ENCODE measurements at places on chromosomes 13 and 19.

DNA sequence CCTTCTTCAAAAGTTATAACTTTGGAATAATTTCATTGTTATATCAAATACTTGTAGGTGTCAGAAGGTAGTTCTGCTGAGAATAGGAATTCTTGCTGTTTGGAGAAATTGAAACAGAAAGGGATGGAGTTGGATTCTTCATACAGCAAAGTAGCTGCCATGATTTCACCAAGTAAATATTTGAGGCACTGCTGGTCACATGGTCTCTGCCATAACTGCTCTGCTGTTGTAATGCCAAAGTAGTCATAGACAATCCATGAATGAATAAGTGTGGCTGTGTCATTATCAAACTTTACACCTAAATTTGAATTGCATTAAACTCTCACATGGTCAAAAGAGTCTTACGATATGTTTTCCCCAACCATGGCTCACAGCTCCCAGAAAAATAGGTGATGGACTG is 308.6 kb downstream of the GPC6 start:
- no peak for DNase-seq

DNA sequence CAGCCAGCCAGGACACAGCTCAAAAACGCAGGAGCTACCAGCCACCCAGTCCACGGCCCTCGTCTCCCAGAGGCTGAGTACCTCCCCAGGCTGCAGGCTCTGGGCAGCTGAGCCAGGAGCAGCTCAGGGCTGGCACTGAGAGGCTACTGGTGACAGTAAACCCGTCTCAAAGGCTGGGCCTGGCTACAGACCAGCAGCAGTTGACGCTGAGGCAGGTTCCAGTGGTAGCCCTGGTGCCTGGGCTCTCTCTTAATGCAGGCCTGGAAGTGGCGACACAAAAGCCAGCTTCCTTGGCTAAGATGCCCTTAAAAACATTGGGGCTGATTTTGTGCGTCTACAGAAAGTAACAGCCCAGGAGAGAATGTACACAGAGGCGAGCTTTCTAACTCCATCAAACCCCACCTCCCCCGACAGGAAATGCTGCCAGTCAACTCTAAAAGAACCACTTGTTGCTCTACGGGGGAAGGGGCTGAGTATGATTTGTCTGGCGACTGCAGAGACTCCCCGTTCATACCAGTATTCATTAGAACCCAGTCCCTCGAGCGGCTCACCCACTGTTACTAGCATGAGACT is 126.3 kb downstream of the STK24 start:
- DNase-seq = no peak

DNA sequence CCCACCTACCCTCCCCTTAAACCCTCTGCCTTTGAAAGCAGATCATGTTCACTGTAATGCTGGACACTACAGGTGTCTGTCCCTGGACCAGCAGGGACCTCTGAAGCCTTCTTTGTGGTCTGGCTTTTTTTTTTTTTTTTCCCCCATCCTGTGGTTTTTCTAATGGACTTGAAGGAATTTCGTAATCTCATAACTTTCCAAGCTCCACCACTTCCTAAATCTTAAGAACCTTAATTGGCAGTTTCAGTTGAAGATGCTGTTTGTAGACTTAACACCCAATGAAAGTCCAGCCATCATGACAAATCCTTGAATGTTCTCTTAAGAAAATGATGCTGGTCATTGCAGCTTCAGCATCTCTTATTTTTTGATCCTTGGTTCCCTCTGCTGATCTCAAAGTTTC is 45.0 kb upstream of the LRCH1 start:
- DNase-seq = no peak

- no peak for DNase-seq
Observed at GRCh38 chr19:343451-343931, 1.1 kb downstream of the MIER2 start.

DNA sequence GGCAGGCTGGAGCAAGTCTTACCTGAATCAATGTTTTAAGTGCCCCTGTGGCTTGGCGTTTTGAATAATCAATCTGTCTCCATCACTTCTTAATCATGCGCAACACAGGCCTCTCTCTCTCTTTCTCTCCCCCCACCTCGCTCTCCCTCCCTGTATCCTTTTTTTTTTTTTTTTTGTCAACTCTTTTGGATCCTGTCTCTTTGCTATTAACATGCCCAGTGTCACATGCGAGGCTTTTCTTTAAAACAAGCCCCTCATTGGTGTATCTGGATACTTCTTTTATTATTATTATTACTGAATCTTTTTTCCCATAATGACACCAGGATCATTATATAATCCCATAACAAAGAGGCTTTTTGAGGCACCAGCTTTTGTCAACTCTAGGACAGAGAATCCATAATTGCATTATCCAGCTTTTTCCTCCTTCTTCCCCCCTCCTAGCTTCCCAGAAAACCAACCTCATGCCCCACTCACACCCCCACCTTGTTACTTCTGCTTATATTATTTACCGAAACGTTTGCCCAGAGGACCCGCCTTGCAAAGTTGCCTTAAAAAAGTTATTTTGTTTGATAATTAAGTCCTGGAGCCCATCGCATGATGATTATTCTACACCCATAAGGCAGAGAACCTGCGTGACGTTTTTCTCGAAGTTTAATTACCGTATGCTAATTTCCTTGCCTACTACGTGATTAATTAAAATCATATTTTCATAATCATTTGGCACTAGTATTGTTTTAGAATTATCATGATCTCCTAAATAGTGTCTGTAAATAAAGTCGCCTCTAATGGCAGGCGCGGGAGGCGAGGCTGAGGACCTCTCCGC is 148.1 kb upstream of the ZNF536 start:
- no peak for DNase-seq

DNA sequence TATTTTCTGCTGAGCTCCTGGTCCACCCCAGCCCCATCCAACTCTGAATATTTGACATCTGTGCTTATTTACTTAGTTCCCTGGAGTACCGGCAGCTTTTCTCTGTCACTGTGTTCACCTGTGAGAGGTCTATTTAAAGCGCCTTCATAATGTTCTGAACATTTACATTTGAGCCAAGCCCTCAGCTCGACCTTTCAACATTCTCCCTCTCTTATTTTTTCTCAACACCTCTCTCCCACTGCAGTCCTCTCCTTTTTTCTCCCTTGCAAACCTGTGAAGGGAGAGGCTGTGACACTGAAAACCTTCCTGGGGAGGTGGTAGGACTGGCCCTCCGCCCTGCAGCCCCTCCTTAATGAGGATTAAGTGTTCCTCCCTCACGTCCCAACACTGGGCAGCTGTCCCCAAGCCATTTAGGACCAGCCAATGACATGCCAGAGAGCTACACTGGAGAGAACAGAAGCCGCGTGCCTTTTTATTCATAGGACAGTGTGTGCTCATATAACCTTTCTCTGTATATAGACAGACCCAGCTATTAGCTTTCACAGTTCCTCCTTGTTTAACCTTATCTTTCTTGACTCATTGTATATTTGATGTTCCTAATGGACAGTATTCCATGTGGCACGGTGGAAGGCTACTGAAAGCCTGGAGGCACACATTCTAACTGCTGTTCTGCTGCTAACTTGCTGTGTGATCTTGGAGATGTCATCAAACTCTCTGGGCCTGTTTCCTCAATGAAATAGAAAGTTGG is 134.8 kb downstream of the NUFIP1 start:
- no peak for DNase-seq

DNA sequence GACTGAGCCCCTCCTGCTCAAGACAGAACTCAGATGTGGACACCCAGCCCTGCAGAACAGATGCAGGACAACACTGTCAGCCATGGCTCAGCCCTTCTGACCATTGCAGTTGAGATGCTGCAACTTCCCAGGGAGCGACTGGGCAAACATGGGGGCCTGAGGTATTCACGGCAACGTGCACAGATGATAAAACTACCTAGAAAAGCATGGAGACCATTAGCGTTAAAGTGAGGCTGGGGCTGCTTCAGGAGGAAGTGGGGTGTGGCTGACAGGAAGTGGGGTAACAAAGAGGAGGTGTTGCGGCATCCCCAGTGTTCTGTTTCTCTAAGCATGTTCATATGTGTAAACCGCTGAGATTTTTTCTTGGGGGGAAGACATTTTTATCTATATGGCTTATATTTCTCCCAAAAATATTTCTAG is 1.3 kb upstream of the SIGLEC9 start:
- DNase-seq = no peak

DNA sequence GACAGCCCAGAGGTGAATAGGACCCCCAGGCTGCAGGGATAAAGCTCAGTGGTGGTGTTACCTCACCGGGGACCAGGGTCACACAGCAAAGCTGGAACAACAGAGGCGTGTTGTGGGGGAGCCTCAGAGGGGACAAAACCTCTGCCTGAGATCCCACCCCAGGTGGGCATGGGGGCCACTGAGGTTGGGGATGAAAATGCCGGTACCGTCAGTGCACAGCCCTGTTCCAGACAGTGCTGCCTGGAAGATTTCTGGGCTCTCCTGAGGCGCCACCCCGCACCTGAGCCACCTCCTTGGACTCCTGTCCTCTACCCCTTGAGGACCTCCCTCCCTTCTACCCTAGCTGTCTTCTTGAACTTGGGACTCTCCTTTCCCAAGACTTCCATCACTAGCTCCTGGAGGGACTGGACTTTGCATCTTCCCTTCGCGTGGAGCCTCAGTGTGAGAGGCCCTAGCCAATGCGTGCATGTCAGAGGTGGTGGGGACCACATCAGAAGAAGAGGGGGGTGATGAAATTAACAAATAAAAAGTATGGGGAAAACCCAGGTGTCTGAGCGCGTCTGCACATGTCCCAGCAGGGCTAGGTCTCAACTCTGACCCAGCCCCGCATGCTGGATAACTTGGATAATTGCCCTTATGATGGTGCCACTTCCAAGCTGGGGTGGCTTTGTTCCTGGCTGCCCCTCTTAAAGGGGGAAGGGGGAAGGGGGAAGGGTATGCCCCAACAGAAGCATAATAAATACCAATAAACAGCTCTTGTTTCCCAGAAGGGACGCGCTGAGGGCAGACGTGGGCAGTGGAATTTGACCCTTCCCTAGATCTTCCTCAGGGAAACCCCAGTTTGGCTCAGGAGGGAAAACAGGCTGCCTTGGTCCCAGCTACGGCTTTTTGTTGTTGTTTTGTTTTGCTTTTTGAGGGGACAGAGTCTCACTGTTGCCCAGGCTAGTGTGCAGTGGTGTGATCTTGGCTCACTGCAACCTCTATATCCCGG is 11.6 kb downstream of the CNFN start:
- DNase-seq = no peak

GRCh38 chr19:6215701-6216235 is 64.0 kb downstream of the MLLT1 start:
- DNase-seq = no peak

- no peak for DNase-seq
Observed at GRCh38 chr19:2164020-2164998, 576 bp downstream of the DOT1L start.

- no peak for DNase-seq
Observed at GRCh38 chr13:53182724-53183123, 154.1 kb downstream of the OLFM4 start.

DNA sequence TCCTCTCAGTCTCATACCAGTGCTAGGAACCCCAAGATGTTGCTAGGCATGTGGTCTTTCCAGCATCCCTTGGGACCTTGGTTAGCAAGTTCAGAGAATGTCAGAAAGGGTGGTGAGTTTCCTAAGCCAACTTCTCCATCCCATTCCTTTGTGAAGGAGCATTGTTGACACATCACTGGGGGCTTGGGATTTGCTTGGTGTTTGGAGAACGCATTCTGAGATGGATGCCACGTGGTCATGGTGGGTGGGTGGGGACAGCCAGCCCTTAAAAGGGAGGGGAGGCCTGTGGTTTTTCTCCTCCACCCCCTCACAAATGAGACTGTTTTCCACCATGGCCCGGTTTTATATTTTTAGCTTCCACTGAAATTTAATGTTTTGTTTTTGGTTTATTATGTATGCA is 83.3 kb upstream of the ZNF536 start:
- no peak for DNase-seq

DNA sequence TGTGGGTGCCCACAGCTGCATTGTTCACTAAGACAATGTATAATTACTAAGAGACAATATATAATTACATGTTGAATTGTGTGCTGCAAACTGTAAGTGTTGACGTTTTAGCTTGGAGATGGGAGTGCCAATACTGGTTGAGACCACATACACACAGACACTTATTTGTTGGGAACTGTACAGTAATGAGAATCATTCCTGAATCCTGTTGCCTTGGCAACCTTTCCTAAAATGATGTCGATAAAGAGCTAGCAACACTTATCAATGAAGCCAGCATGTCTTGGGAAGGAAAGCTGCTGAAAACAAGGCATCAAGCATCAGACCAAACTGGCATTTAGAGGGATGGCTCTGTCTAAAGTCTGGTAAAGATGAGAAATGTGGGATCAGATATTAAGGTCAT is 51.3 kb downstream of the PCDH8 start:
- DNase-seq = no peak

DNA sequence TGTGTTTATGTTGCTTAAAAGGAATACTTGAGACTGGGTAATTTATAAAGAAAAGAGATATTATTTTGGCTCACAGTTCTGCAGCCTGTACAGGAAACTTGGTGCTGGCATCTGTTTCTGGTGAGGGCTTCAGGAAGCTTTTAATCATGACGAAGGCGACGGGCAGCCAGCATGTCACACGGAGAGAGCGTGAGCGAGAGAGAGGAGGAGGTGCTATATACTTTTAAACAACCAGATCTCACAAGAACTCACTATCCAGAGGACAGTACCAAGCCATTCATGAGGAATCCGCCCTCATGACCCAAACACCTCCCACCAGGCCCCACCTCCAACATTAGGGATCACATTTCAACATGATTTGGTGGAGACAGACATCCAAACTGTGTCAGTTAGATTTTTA is 163.4 kb upstream of the TSC22D1 start:
- peak; percentile 27 for DNase-seq

DNA sequence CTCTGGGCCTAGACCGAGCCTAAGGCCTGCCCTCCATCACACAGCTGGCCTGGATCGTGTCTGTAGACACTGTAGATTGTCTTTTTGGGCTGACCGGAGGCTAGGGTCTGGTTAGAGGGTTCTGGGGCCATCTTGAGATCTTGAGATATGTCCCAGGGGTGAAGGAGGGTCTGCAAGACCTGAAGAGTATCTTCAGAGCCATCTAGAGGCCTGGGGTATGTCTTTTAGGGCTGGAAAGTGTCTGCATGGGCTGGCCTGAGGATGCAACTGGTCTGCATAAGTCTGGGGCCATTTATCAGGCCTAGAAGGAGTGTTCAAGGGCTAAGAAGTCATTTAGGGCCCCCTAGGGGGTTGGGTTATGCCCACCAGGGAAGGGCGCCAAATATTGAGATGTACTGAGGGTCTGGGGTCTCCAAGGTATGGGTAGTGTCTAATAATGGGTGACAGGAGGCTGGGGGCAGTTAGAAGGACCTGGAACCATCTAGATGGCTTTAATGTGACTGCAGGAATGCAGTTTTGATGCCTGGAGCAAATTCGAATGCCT is 555 bp downstream of the SCAF1 start:
- no peak for DNase-seq

DNA sequence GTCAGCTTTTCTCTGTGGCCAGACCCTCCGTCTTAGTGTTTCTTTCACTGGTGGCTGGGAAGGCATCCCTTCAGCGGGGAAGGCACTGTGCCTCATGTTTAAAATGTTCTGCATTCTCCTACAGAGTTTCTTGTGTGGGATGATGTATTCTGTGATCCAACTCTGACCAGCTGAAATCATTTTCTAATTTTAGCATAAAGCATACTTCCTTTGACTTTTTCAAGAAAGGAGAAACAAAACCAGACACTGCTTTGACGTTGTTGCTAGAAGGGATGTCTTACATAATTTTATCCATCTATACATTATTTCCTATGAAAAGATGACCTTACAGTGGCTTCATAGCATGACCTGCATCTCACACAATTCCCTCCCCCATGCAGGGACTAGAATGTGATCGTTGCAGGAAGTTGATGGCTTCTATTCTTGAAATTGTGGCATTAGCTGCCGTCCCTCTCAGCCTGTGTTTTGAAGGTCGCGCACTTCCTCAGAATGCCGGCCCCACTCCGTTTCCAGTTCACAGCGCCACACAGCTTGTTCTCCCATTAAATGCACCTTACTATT is 38.6 kb upstream of the TEX29 start:
- no peak for DNase-seq
